Activated naive CD8-positive, alpha-beta T cell treated with anti-CD3 and anti-CD28 coated beads, Interleukin-2, amount 10 ng/mL, durations not matched to agents 7 days and 5 days (primary cell): ENCODE measurements at places on chromosomes 3 and 15. TPM values are rescaled to one million over a fixed set of nuclear protein-coding genes. Genes with fewer than 3 reads are reported as not detected.

The AP4E1 gene
- 18.8 TPM for total RNA-seq

- DNase-seq: no peak
- no peak overlapping the region for H3K4me3 ChIP-seq
- peaks cover 27% of the 10 kb centered on the region for H3K36me3 ChIP-seq
Observed at GRCh38 chr15:78007964-78008886, 69.3 kb downstream of the TBC1D2B start.

DNA sequence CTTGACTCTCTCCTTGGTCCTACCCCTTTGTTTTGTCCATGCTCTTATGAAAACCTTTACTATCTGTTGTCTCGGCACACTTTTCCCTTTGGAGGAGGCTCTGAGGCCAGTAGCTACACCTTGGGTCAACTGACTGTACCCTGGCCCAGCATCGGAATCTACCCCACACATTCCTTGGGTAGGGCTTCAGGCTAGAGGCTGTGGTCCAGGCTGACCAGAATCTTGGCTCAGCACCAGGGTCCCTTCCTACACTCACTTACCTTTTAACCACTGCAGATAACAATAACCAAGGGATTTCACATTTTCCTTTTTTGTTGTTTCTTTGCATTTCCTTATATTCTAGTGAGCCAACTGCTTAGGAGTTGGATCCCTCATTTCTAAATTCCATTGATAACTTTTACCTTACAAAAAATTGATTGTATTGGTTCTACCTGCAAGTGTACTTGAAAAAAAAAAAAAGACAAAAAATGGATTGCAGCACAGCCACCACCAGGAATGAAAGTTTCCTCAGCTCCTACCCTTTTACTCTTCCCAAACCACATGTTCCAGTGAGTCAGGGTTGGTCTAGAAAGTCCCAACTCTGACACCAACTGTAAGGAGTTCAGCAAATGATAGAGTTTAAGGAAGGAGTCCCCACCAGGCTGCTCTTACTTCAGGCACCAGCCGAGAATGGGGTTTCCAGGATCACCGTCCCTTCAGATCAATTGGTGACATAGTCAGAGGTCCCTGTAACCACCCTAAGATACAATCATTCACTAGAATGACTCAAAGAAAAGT, 95.6 kb downstream of the FBLN2 start:
- H3K27me3 ChIP-seq: peaks cover 28% of the 10 kb centered on the region
- H3K4me1 ChIP-seq: peaks cover 12% of the 10 kb centered on the region
- DNase-seq: no peak
- no peak overlapping the region for H3K27ac ChIP-seq
- H3K36me3 ChIP-seq: no peaks in the 10 kb centered on the region

GRCh38 chr3:128544190-128544589, 51.2 kb upstream of the GATA2 start:
- H3K27ac ChIP-seq: no peak overlapping the region
- H3K4me1 ChIP-seq: peaks cover 1% of the 10 kb centered on the region
- no peak for DNase-seq
- H3K27me3 ChIP-seq: peaks cover 21% of the 10 kb centered on the region
- no peaks in the 10 kb centered on the region for H3K36me3 ChIP-seq

The SERPINI1 gene
- 2.4 TPM for total RNA-seq

DNA sequence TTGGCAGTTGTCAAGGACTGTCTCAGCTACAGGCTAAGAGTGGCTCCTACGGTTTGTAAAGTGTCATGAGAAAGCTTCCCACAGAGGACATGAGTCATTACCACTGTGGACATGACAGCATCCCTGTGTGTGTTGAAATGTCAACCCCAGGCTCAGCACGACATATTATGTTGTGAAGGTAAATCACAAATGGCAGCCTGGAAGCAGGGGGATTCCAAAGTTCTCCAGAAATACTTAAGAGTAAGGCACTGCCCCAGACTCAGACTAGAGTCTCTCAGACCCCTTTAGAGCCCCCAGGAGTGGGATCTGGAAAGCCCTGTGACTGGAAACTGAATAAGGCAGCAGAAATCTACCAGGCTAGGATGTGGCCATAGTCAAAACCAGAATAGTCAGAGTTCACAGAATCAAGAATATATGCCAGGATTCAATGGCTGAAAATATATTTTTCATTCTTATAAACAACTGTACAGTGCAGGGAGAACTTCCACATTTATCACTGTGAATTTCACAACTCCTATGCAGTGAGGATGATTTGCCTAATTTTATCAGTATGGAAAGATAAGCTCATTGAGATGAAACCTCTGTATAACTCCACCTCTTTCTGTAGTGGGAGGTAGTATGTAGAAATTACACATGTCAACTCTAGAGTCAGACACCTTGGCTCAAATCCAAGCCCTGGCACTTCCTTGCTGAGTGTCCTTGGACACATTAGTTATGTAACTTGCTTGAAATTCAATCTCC, 237.1 kb upstream of the CFAP20DC start:
- DNase-seq: no peak
- H3K4me3 ChIP-seq: peak overlapping the region; percentile 7
- peaks cover 17% of the 10 kb centered on the region for H3K4me1 ChIP-seq
- no peaks in the 10 kb centered on the region for H3K36me3 ChIP-seq
- H3K27me3 ChIP-seq: no peaks in the 10 kb centered on the region
- peak overlapping the region; percentile 39 for H3K27ac ChIP-seq

GRCh38 chr3:117863146-117863545, 1153.6 kb downstream of the TUSC7 start:
- no peaks in the 10 kb centered on the region for H3K4me1 ChIP-seq
- no peak overlapping the region for H3K4me3 ChIP-seq
- no peak for DNase-seq
- no peaks in the 10 kb centered on the region for H3K27me3 ChIP-seq
- H3K36me3 ChIP-seq: no peaks in the 10 kb centered on the region

DNA sequence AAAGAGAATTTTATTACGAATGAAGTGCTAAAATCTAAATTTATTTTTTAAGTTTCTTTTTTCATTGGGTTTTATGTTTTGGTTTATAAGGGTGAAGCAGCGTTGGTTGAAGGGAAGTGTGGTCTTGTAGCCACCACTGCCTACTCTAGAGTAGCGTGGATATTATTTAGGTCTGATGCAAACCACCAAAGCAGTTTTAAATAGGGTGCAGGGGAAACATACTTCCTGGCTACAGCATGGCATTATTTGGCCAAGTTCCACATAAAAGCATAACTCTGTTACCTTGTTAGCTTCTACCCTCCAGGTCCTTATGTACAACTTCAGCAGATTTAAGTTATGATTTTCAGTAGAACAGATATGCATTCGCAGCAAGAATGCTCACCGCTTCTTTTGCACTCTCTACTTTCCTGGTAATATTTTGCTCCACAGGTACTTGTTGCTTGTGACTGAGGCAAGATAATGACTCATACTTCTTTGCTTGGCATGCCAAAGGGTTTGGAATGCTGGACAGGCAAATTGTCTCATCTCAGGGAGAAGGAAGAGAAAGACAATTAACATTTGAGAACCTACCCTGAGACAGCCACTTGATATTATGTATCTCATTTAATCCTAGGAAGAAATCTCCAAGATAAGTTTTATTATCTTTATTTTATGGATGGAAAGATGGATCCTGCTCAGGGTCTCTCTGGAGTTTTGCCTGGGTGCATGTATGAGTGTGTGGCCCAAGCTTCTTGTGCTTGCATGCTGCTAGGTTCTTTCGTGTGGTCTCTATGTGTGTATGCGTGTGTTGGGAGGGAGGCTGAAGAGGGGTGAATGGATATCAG, 5.4 kb downstream of the TGFBR2 start:
- H3K27ac ChIP-seq: peak overlapping the region; percentile 85
- peaks cover 70% of the 10 kb centered on the region for H3K4me1 ChIP-seq
- no peak for DNase-seq
- no peaks in the 10 kb centered on the region for H3K27me3 ChIP-seq

- H3K27me3 ChIP-seq: no peaks in the 10 kb centered on the region
- no peak overlapping the region for H3K4me3 ChIP-seq
- no peaks in the 10 kb centered on the region for H3K4me1 ChIP-seq
- no peaks in the 10 kb centered on the region for H3K36me3 ChIP-seq
- DNase-seq: no peak
Observed at GRCh38 chr3:144501467-144501866, 529.8 kb downstream of the DIPK2A start.
